ENCODE measurements at places on chromosomes 16 and 17.
A peak's percentile ranks its signal among the peaks of the same experiment; 100 is the strongest.

GRCh38 chr17:35713069-35713728 lies 18.2 kb upstream of the RASL10B start:
- no peak for DNase-seq

DNA sequence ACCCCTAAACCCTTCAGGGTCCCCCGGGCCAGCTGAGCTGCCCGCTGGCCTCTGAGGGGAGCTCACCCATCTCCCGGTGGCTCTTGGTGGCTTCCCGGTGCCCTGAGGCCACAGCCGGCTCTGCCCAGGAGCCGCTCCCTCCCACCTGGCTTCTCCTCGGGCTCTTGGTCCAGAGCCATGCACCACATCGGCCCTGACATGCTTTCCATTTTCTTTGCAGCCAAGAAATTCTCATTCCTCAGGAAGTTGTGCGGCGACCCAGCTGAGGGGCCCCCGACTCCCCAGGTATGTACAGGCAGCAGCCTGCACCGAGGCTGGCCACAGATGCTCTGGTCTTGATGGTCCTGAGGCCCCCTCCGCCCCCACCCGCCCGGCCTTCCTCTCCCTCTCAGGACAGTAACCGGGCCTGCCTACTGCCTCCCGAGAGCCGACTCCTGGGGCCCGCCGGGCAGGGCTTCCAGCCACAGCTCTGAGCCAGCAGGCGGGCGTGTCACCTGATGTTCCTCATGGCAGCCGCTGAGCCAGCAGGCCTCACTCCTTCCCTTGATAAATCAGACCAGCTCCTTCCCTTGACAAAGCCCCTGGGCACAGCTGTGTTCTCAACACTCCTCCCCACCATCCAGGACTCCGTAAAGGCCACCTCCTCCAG lies 28.4 kb upstream of the ZFPM1 start:
- DNase-seq = no peak

GRCh38 chr17:42608305-42609181 lies 631 bp downstream of the RETREG3 start:
- peak; percentile 6 for DNase-seq

DNA sequence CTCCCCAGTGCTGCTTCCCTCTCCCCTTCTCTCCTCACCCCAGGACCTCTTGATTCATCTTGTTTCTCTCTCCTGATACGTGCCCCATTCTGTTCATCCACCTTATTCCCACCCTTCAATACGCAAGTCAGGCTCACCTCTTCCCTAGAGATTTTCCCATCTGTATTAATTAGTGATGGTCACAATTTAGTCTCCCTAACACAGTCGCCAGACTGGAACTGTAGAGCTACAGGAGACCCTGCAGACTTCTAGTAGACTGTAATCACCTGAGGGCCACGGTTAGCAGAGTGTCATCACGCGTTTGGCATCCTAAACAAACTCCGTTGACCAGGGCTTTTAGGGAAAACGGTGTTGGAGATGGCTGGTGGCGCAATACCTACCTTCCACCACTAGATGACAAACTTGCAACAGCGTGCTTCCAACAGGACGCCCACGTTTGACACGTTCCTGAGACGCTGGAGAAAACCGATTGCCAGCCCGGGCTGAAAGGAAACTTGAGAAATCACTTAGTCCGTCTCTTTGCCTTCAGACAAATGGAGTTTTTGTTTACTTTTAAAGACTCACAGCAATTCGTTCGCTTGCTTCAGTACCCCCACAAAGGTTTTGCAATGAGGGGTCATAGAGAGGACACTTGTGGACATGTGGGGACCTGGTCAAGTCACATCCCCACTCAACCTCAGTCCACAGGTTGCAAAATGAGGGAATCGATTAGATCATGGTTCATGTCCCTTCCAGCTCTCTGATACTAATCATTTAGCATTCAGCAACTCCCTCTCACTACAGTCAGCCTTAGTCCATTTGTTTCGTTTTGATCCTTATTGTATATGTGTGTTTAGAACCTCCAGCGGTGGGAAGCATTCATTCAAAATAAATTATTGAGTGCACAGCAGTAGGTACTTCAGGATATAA lies 20.6 kb downstream of the MYL4 start:
- peak; percentile 72 for DNase-seq

Data from T-helper 2 cell treated with Interferon-gamma antibody and Interleukin-4, amounts not matched to agents 5 μg/mL and 100 μg/mL, for 36 hours (primary cell).